A549 treated with AZD2906 at 1 μM for 4 hours (cell line): ENCODE measurements at places on chromosomes 12 and 14. TPM values are rescaled to one million over a fixed set of nuclear protein-coding genes. Genes with fewer than 3 reads are reported as not detected.

The MMP17 gene
- total RNA-seq: 8.1 to 12.1 TPM (median 10.5 TPM) in 5 replicates

The OR4M1 gene
- not detected in 5 replicates for total RNA-seq

The MYF5 gene
- not detected in 5 replicates for total RNA-seq

The RD3L gene
- not detected in 5 replicates for total RNA-seq

The SLC39A5 gene
- total RNA-seq: 0.05 to 0.08 TPM in 2 of 5 replicates, not detected in the others
